Right atrium auricular region (tissue), 2 donors: ENCODE measurements at places on chromosomes 12 and 14. TPM values are rescaled to one million over a fixed set of nuclear protein-coding genes. Genes with fewer than 3 reads are reported as not detected.

NUP37 gene
- 8.1 TPM for total RNA-seq

HELB gene
- 0.86 TPM for total RNA-seq

OTOGL gene
- total RNA-seq, result 7.6 TPM

GRIN2B gene
- total RNA-seq, result not detected

OR4E2 gene
- total RNA-seq, result not detected

MEG3 gene
- total RNA-seq, result 6.5 TPM

HOXC4 gene
- 0.20 TPM for total RNA-seq

MANSC4 gene
- total RNA-seq, result not detected

FANCM gene
- total RNA-seq, result 1.9 TPM

KRT6C gene
- not detected for total RNA-seq

CFAP251 gene
- total RNA-seq, result 2.2 TPM

C1S gene
- total RNA-seq, result 232 TPM

FAR2 gene
- total RNA-seq, result 10.0 TPM

KRT72 gene
- not detected for total RNA-seq

PRPH gene
- total RNA-seq, result not detected

MMP19 gene
- total RNA-seq, result 7.7 TPM
